Stimulated activated CD8-positive, alpha-beta memory T cell treated with anti-CD3 and anti-CD28 coated beads, Interleukin-7, amount 100 ng/mL, for 1 hour (primary cell): ENCODE measurements at places on chromosomes 5 and 9.

GRCh38 chr9:33992632-33993031, 56.1 kb downstream of the UBAP2 start:
- DNase-seq: no peak

DNA sequence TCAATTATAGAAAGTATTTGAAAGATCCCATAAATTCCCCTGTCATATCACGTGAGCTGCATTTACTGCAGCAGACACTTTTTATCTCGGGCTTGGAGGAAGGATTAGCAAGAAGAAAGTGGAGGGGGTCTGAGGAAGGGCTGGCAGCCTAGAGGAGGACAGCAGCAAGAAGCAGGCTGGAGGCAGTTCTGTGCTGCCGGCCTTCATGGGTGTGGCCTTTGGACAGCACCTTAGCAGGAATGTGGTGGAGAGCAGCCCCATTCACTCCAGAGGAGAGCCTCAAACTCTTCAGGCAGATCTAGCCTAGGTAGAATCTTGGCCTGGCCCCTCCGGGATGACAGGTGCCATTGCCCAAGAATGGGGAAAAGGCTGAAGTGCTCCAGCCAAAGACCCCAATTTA, 89.8 kb upstream of the GABRP start:
- DNase-seq: no peak

- no peak for DNase-seq
Observed at GRCh38 chr9:120889606-120890271, 12.8 kb upstream of the PHF19 start.

GRCh38 chr9:130903194-130904069, 6.8 kb upstream of the QRFP start:
- no peak for DNase-seq

- no peak for DNase-seq
Observed at GRCh38 chr5:153623751-153624450, 133.4 kb downstream of the GRIA1 start.

DNA sequence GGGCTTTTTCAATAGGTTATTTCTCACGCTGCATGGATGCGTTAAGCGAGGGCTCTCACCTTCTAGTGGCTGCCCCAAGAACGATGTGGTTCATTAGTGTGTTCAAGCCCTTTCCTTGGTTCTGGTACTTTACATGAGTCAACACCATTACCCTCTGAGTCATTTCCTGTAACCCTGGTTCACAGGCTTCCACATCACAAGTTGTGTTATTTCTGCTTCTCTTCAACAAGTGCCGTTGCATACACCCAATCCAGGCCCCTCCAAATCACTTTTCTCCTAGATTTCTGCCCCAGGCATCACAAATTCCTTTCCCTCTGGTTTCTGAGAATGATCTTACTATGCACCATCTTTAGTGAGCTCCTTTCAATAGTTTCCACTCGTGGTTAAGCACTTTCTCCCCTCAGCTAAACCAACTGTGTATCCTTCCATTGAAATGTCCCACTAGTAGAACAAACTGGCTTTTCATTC, 69.5 kb upstream of the RAD23B start:
- DNase-seq: peak; percentile 1

DNA sequence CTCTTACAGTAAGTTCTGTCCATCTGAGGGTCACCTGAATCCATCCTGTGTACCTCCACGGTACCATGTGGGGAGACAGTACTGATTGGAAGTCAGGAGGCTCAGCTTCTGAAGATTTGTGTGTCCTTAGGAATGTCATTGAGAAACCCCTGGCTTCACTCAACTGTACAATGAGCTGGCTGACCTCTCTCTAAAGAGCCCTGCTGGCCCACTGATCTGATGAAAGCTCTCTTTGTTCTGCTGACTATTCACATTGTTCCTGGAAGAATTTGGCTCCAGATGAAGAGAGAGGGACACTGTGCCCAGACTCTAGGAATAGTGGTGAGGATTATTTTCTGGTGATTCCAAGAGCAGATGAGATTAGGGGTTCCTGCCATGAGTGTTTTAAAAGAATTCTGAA, 141.2 kb downstream of the LURAP1L start:
- no peak for DNase-seq

DNA sequence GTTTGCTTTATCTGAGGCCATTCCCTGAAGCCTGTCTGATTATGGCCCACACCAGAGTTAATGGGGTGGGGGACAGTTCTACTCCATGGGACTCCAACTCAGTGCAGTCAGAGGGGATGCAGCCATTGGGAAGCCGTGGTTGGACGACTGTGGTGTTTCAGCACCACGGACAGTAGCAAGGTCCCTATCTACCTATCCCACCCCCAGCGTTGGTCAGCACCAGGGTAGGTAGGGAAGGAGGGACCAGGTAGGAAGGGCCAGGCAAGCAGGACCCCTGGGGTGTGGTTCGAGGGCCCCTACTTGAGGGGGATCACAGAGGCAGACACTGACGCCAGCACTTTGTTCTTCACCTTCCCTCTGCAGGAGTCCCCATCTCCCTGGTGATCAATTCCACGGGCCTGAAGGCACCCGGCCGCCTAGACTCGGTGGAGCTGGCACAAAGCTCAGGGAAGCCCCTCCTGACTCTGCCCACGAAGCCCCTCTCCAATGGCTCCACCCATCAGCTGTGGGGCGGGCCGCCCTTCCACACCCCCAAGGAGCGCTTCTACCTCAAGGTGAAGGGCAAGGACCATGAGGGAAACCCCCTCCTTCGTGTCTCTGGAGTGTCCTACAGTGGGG, 33.2 kb downstream of the HMCN2 start:
- no peak for DNase-seq

DNA sequence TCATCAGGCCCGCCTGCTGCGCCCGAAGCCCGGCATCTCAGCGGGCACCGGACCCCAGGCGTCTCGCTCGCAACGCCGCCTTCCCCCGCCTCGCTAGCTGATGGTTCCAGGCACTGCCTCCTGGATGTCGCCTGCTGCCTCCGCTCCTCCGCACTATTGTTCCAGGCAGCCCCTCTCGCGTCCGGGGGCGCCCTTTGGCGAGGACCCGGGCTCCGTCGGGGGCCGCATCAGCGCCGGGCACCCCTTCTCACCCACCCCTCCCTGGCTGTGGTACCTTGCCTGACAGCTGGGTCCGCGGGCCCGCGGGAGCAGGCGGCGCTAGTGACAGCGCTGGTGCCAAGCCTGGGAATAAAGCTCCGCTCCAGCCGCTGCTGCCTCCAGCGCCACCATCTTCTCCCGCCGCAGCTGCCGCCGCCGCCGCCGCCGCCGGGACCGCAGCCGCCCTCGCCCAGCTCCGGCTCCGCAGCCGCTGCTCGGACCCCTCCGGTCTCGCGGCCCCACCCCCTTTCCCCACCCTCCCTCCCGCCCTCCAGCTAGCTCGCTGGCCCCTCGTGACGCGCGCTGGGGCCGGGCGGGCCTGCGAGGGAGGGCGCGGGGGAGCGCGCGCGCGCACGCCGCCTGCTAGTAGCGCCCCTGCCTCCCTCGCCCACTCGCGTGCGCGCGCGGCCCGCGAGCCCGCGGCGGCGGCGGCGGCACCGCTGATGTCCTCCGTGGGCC, at the start of gene APBA1:
Gene APBA1, minus strand, starts transcription at position 493 of the 717 bp plus-strand sequence.
- no peak for DNase-seq

- DNase-seq: no peak
Observed at GRCh38 chr5:87048156-87048555, 219.5 kb upstream of the RASA1 start.

DNA sequence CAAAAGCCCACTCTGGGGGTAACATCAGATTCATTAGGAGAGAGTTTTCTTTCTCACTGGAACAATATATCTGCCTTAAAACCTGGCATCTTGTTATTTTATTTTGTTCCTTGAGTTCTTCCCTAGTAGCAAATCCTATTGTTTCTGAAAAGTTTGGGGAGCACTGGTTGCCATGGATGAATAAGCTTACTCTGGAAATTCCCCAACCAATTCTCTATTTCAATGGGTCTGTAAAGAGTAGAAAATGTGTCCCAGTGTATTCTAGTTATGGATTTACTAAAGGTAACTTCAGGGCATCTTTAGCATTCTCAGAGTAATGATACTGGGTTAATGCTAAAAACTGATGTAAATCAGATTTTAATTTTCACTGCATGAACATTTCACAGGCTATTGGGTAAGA, 94.2 kb upstream of the S1PR3 start:
- no peak for DNase-seq

DNA sequence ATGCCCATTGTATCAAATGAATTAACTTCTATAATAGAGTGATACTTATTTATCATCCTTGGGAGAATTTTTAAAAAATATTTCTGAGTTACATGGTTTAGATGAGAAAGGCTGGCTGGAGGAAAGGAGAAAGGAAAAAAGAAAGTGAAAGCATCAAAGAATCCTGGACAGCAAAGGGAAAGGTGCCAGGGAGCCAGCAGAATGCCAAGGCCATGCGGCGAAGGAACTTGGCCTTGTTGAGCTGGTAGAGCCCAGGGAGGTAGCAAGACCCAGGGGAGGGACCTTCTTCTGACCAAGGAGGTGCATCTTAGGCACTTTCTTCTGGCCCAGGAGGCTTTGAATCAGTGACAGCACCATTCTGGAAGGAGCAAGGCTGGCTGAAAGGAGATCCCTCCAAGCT, 240.5 kb downstream of the ENC1 start:
- no peak for DNase-seq

- DNase-seq: no peak
Observed at GRCh38 chr5:149135536-149136201, 5.6 kb upstream of the ABLIM3 start.

- DNase-seq: no peak
Observed at GRCh38 chr9:114366334-114367128, 21.3 kb downstream of the AKNA start.

DNA sequence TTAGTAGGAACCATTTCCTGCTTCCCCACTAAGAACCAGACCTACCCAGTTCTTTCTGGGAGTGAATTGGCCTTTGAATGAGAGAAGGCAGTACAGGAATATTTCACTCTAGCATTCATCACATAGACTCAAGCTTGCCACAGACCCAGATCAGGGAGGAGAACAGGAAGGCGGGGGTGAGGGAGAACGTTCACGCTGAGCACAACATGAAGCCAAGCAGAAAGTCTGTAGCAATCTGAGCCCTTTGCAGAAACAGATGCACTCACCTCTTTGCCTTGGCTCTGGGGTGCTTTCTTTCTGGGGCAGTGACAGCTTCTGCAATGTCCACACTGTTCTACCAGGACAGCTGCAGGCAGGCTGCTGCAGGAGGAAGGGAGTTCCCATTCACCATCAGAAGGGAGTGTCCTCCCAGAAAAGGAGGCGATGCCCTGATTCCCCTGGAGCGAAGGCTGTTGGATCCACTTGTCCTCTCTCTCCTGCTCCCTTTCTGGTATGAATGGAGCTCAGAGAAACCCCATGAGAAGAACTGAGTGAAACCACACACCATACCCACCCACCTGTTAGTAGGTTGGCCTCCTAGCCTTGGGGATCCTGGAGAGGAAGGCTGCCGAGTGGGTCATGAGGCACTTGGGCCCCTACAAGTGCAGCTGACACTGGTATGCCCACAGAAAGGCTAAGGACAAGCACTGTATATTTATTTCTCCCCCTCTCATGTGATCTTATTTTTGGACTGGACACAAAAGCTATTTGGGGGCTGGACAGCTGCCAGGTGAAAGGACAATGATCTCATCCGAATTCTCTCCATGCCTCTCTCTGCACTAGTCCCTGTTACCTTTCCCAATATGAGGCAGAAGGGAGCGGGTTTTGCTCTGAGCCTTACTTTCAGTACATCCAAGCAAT, 11.7 kb upstream of the FGF1 start:
- DNase-seq: no peak

- no peak for DNase-seq
Observed at GRCh38 chr5:157772127-157772526, 28.6 kb downstream of the LSM11 start.

- DNase-seq: no peak
Observed at GRCh38 chr5:139418793-139419192, 14.9 kb upstream of the SPATA24 start.

GRCh38 chr9:96585426-96585825, 34.2 kb downstream of the CDC14B start:
- DNase-seq: no peak

DNA sequence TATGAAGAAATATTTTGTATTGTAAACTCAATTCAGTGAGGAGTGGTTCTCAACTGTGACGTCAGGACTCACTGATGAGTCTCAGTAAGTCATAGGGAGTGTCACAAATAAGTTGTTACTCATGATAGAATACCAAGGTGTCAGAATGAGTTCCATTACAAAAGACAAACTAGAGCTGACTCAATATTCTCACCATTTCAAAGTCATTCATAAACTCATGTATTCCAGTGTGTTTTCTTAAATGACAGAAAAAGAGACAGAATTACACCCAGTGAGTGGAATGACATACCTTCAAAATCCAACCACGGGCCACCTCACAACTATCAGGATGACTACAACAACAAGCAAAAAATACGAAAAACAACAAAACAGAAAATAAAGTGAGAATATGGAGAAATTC, 321.5 kb downstream of the ENC1 start:
- no peak for DNase-seq

- DNase-seq: no peak
Observed at GRCh38 chr5:55603922-55604321, 69.2 kb upstream of the PLPP1 start.

DNA sequence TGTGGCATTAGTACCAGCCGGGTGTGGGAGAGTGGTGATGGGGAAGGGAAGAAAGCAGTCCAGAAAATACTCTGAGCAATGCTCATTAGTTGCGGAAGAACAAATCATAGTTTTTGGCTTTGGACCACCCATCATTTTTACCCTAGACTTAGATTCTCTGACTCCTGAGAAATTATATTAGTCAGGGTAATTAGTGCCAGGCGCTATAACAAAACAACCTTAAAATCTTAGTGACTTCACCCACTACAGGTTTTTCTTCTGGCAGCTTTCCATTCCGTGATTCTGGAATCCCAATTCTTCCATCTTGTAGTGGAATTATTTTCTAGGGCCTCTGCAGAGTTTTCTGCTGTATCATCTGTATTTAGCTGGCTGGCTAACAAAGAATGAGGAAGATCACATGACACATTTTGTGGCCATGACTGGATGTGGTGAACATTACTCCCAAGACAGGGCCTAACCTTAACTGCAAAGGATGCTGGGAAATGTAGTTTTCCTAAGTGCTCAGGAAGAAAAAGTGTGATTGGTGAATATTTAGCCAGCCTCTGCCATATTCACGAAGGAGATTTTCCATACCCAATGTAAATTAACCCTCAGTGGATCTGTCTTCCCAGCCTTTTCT, 373.0 kb upstream of the MEF2C start:
- DNase-seq: no peak

GRCh38 chr5:132263548-132264261, 6.2 kb downstream of the PDLIM4 start:
- no peak for DNase-seq

DNA sequence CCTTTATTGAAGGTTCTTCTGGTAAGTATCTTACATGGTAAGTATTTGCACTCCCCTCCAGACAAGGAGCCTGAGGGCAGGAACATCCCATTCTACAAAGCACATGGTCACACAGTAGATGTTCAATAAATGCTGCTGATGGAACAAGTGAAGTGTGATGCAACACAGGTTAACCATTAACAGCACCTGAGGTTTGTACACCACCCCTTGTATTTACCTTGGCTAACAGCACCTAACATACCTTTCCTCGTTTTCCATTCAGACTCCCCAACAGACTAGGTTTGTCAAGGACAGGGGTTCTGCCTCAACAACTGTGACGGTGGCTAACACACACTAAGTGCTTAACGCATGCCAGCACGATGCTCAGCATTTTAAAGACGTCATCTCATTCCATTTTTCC, 213.6 kb downstream of the MAPKAP1 start:
- DNase-seq: no peak

- no peak for DNase-seq
Observed at GRCh38 chr9:69888856-69889585, 68.4 kb downstream of the CFAP95 start.

GRCh38 chr5:36305571-36306326, 4.0 kb upstream of the RANBP3L start:
- no peak for DNase-seq

- no peak for DNase-seq
Observed at GRCh38 chr5:3041001-3041400, 289.5 kb upstream of the IRX2 start.
